ENCODE measurements at places on chromosomes 7 and 10.

DNA sequence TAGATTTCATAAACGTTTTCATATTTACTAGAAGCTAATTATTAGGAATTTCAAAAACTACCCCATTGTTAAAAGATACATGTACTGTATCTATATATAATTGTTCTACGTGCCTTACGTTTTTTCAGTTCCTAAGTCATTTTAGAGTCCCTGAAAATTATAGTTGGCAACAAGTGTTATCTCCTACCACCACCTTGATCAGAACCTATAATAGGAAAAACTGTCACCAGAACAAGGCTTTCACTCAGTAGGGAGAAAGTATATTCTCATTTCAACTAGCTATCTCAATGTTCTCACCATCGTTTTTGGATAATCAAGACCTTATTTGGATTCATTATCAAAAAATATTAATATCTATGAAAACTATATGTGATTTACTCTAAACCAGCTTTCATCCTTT is 107.7 kb downstream of the CPEB3 start:
- H3K36me3 ChIP-seq: no peaks in the 10 kb centered on the region
- H3K4me3 ChIP-seq: no peak overlapping the region
- no peaks in the 10 kb centered on the region for H3K27me3 ChIP-seq
- no peaks in the 10 kb centered on the region for H3K4me1 ChIP-seq
- H3K27ac ChIP-seq: no peak overlapping the region

- H3K36me3 ChIP-seq: no peaks in the 10 kb centered on the region
- H3K27me3 ChIP-seq: no peaks in the 10 kb centered on the region
- no peak overlapping the region for H3K4me3 ChIP-seq
- H3K27ac ChIP-seq: no peak overlapping the region
Measured at GRCh38 chr7:71245038-71245437, 113.1 kb downstream of the GALNT17 start.

GRCh38 chr10:76191336-76191735 is 759.9 kb downstream of the LRMDA start:
- no peaks in the 10 kb centered on the region for H3K36me3 ChIP-seq
- H3K4me3 ChIP-seq: no peak overlapping the region

GRCh38 chr10:25547382-25547781 is 372.6 kb downstream of the GPR158 start:
- no peak for DNase-seq
- no peak overlapping the region for H3K27ac ChIP-seq
- H3K36me3 ChIP-seq: no peaks in the 10 kb centered on the region
- H3K27me3 ChIP-seq: no peaks in the 10 kb centered on the region

- peaks cover 12% of the 10 kb centered on the region for H3K4me1 ChIP-seq
- H3K36me3 ChIP-seq: no peaks in the 10 kb centered on the region
- no peak overlapping the region for H3K4me3 ChIP-seq
- DNase-seq: no peak
- H3K27me3 ChIP-seq: no peaks in the 10 kb centered on the region
- no peak overlapping the region for H3K27ac ChIP-seq
Measured at GRCh38 chr10:3898821-3899220, 113.8 kb upstream of the KLF6 start.

GRCh38 chr7:4006687-4007086 is 675.4 kb upstream of the FOXK1 start:
- H3K36me3 ChIP-seq: no peaks in the 10 kb centered on the region
- peaks cover 10% of the 10 kb centered on the region for H3K27me3 ChIP-seq
- H3K4me1 ChIP-seq: no peaks in the 10 kb centered on the region
- no peak for DNase-seq
- no peak overlapping the region for H3K4me3 ChIP-seq
- no peak overlapping the region for H3K27ac ChIP-seq

- peaks cover 30% of the 10 kb centered on the region for H3K4me1 ChIP-seq
- H3K36me3 ChIP-seq: no peaks in the 10 kb centered on the region
- no peaks in the 10 kb centered on the region for H3K27me3 ChIP-seq
- no peak overlapping the region for H3K4me3 ChIP-seq
- peak overlapping the region; percentile 45 for H3K27ac ChIP-seq
Measured at GRCh38 chr10:63388421-63389031, 77.3 kb downstream of the JMJD1C start.

GRCh38 chr7:109834851-109835250 is 1256.1 kb upstream of the LRRN3 start:
- H3K27me3 ChIP-seq: no peaks in the 10 kb centered on the region
- H3K27ac ChIP-seq: no peak overlapping the region
- no peaks in the 10 kb centered on the region for H3K36me3 ChIP-seq

DNA sequence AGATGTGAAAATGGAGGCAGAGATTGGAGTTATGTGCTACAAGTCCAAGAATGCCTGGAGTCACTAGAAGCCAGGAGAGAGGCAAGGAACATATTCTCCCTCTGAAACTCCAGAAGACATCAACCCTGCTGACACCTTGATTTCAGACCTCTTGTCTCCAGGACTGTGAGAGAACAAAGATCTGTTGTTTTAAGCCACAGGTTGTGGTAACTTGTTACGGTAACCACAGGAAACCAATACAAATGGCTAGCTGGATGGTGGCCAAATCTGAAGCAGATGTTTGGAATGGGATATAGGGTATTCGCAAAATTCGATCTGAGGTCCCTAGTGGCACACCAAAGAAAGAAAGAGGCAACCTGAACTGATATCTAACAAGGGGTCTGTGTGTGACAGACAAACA is 129.0 kb downstream of the HERPUD2 start:
- H3K4me3 ChIP-seq: no peak overlapping the region
- DNase-seq: no peak
- no peaks in the 10 kb centered on the region for H3K36me3 ChIP-seq
- no peak overlapping the region for H3K27ac ChIP-seq
- peaks cover 23% of the 10 kb centered on the region for H3K27me3 ChIP-seq

DNA sequence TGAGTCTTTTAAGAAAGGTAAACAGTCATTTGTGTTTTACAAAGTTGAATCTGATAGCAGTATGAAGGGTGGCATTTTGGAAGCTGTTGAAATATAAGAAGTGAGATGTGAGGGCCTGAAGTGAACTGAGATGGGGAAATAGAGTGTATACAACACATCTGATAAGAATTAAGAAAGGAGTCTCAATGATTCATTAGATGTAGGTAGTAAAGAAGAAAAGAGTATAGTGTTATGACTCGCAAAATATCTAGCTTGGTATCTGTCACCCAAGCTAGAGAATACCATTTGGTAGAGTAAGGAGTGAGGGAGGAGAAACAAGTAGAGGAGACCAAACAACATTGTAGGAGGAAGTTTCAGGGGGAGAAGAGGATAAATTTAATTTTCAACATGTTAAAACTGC is 5.3 kb downstream of the PTPN12 start:
- no peak for DNase-seq
- no peak overlapping the region for H3K27ac ChIP-seq
- no peak overlapping the region for H3K4me3 ChIP-seq
- H3K36me3 ChIP-seq: no peaks in the 10 kb centered on the region

DNA sequence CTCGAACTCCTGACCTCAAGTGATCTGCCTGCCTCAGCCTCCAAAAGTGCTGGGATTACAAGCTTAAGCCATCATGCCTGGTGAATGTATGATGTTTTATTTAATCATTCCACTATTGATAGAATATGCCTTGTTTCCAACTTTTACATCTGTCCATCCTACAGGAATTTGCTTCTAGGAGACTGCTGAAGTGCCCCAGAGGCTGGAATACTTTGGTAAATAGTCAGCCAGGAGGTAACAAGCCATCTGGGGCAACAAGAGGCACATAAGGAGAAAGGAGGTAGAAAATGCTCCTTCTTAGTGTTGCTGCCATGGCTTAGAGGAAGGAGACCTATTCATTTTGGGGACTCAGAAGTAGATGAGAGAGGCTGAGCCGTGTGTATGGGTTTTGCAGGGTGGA is 14.8 kb downstream of the PLCE1 start:
- no peaks in the 10 kb centered on the region for H3K4me1 ChIP-seq
- no peak overlapping the region for H3K27ac ChIP-seq
- DNase-seq: no peak
- no peaks in the 10 kb centered on the region for H3K36me3 ChIP-seq
- peaks cover 6% of the 10 kb centered on the region for H3K27me3 ChIP-seq

DNA sequence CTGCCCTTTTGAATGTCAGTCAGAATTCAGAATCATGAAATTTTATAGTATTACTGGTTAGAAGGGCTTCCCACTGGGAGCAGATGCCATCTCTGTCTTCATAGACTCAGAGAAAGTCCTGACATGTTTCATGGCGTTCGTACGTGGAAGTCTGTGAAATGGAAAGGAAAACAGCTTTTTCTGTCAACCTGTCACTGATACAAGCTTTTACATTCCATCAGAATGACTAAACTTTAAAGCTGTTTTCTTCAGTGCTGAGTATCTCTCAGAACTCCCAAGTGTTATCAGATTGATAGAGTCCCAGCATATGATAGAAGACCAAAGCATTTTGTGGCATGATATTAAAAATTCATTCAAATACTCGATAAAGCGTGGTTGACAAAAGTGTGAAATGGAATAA is 726.7 kb upstream of the GALNT17 start:
- H3K4me1 ChIP-seq: no peaks in the 10 kb centered on the region
- H3K27ac ChIP-seq: no peak overlapping the region
- H3K27me3 ChIP-seq: no peaks in the 10 kb centered on the region
- no peaks in the 10 kb centered on the region for H3K36me3 ChIP-seq
- no peak for DNase-seq
- H3K4me3 ChIP-seq: no peak overlapping the region

- H3K4me3 ChIP-seq: no peak overlapping the region
- DNase-seq: no peak
- no peaks in the 10 kb centered on the region for H3K36me3 ChIP-seq
- peaks cover 8% of the 10 kb centered on the region for H3K4me1 ChIP-seq
- H3K27ac ChIP-seq: no peak overlapping the region
Measured at GRCh38 chr10:34156781-34157425, 658.2 kb downstream of the PARD3 start.

GRCh38 chr10:100614429-100615095 is 78.8 kb downstream of the HIF1AN start:
- H3K4me3 ChIP-seq: no peak overlapping the region
- no peaks in the 10 kb centered on the region for H3K4me1 ChIP-seq
- H3K27me3 ChIP-seq: peaks cover 17% of the 10 kb centered on the region

DNA sequence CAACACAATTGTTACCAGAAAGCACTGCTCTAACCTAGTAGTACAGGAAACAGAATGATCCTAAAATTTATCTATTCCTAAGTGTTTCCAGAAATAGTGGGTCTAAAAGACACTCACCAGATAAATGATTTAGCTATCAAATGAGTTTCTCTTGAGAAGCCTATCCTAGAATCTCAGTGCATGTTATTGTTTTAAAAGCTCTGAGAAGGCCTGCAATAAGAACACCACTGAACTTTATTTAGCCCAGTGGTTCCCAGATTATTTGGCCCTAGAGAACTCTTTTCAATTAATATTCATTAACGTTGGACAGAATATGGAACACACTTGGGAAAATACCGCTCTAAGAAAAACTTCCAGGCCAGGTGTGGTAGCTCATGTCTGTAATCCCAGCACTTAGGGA is 220.1 kb upstream of the GHITM start:
- no peaks in the 10 kb centered on the region for H3K4me1 ChIP-seq
- peaks cover 6% of the 10 kb centered on the region for H3K27me3 ChIP-seq
- no peak overlapping the region for H3K4me3 ChIP-seq

DNA sequence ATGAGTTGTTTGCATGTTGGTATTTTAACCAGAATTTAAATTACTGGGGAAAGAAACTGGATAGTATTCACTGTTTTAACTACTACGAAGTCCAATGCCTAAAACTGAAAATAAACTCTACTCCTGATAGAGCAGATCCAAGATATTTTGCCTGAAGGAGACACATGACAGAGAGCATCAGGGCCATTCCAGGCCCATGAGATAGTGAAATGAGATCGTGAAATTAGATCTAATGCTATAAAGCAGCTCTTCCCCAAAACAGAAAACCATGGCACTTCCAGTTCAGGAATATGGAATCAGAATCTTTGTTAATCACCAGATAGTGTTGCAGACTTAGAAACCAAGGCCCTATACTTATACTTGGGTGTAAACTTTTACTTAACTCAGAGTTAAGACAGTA is 124.3 kb upstream of the CACNA2D1 start:
- H3K36me3 ChIP-seq: no peaks in the 10 kb centered on the region
- H3K27ac ChIP-seq: no peak overlapping the region
- no peak for DNase-seq
- H3K4me1 ChIP-seq: no peaks in the 10 kb centered on the region
- H3K27me3 ChIP-seq: peaks cover 3% of the 10 kb centered on the region

DNA sequence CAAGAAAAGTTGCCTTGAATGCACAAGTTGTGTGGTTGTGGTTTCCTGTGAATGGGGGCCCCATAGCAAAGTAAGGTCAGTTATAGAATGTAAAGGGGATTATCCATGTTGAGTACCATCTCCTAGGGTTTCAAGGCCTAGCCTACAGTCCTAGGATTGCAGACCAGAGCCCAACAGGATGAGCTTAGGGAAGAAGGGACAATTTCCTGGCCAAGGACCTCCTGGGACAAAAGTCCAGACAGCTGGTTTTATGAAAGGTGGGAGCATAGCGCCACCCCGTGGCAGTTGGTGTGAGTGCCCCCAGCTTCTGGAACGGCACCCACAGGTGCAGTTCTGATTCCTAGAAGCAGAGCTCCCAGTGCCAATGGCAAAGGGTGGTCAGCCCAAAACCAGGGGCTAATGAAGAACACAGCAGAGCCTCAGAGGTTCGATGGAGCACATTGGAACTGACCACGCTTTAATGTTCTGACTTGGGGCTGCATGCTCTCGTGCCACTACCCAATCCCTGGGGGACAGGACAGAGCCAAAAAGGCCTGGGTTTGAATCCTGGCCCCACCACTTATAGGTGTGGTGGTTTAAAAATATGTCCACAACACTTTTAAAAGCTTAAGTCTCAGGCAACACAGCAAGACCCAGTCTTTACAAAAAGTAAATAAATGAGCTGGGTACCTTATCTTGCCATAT is 25.8 kb upstream of the TMEM120A start:
- no peak overlapping the region for H3K4me3 ChIP-seq
- H3K36me3 ChIP-seq: peaks cover 36% of the 10 kb centered on the region
- H3K27me3 ChIP-seq: no peaks in the 10 kb centered on the region

- H3K27me3 ChIP-seq: no peaks in the 10 kb centered on the region
- H3K27ac ChIP-seq: no peak overlapping the region
- peaks cover 72% of the 10 kb centered on the region for H3K36me3 ChIP-seq
- no peak overlapping the region for H3K4me3 ChIP-seq
- no peak for DNase-seq
- H3K4me1 ChIP-seq: no peaks in the 10 kb centered on the region
Measured at GRCh38 chr7:44759246-44759645, 10.6 kb downstream of the ZMIZ2 start.

DNA sequence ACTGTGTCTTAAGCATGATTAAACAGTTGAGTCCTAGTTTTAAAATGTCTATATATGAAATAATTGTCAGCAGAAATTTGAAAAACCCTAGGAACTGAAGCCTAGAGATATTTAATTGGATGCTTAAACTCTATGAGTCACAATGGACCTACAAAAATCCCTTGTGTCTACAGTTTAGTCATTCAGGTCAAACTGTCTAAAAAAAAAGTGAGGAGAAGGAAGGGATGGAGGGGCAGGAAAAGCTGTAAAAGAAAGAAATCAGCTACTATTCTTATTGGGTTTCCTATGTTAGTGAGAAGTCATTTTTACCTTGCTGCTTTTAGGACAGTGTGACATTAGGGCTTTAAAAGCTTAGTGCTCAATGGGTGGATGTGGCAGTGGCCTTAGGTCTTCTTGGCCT is 406.1 kb upstream of the FZD8 start:
- DNase-seq: no peak
- no peak overlapping the region for H3K27ac ChIP-seq
- no peaks in the 10 kb centered on the region for H3K27me3 ChIP-seq
- no peaks in the 10 kb centered on the region for H3K4me1 ChIP-seq

GRCh38 chr10:17624996-17625395 is 7.8 kb upstream of the HACD1 start:
- no peak overlapping the region for H3K4me3 ChIP-seq
- no peak overlapping the region for H3K27ac ChIP-seq
- no peak for DNase-seq
- no peaks in the 10 kb centered on the region for H3K27me3 ChIP-seq
- no peaks in the 10 kb centered on the region for H3K4me1 ChIP-seq
